ENCODE measurements at places on chromosomes 13 and 19.

GRCh38 chr13:71583581-71583980, 283.4 kb downstream of the DACH1 start:
- DNase-seq = no peak

DNA sequence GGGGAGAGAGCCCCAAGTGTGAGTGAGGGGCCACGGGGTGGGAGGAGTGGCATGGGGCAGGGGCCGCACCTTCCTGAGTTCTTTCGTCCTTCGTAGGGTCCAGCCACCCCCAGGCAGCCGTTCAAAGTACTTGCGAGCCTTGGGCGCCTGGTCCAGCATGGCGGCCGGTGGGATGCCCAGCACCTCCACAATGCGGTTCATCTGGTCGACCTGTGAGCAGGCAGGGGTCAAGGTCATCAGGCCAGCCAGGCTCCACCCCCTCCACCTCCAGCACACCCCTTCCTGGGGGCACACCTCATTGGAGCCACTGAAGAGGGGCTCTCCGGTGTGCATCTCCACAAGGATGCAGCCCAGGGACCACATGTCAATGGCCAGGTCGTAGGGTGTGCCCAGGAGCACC, 6.7 kb downstream of the DYRK1B start:
- no peak for DNase-seq

- DNase-seq = no peak
These were observed 33.9 kb upstream of the CEACAM21 start for GRCh38 chr19:41541990-41542584.

- DNase-seq = no peak
These were observed 1510.3 kb downstream of the PCDH9 start for GRCh38 chr13:65719831-65720230.

DNA sequence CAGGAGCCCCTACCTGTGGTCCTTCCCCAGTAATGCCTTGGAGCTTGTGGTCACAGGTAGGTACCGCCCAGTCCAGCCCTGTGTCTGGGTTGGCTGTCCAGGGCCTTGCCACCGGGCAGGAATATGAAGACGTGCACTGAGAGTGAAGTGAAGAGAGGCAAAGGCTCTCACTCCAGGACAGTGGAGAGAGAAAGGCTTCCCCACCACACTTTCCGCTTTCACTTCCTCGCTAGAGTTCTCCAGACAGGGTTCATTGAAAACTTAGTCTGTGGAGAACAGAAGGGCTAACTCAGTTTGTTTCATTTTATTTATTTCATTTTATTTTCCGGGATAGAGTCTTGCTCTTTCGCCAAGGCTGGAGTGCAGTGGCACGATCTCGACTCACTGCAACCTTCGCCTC, 14.2 kb downstream of the FCAR start:
- no peak for DNase-seq

GRCh38 chr19:48353677-48354076, 10.1 kb downstream of the TMEM143 start:
- DNase-seq = no peak

DNA sequence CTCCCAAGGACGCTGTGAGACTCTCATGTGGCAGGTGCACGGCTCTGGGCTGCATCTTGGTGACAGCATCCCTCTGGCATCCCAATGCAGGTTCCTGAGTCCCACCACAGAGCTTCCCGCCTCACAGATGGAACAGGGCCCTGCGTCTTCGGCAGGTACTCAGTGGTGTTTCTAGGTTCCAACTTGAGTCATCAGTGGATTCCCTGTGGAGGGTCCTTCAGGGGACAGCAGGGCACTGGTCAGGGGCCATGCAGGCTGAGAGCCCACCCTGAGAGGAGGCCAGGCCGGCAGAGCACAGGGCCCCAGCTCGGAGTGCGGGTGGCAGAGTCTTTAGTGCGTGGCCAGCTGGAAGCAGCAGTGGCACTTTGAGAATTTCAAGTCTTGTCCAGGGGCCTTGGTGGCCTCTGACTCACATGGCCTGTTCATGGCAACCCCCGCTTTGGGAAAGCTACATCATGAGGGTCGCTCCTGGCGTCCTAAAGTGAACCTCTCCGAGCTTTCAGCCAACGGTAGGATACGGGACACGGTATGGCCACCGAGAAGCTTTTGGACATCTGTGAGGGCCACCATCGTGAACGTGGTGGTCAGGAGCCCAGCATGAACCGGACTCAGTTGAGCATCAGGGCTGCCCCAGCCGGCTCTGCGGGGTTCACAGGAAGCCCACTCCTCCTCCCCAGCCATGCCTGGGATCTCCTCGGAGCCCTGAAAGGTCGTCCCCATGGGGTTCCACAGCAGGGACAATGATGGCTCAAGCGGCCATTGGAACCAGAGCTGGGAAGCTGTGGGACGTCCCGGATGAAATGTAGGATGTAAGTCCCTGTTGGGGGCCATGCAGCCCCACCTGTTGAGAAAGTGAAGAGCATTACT, 72.0 kb upstream of the MCF2L start:
- no peak for DNase-seq

- DNase-seq = no peak
These were observed at the start of gene ICAM3 for GRCh38 chr19:10339380-10339960. ICAM3 (minus strand) TSS chr19:10339624; CDS start chr19:10339614, 10 bp downstream.

Measured in vagina (tissue), 2 donors.